ENCODE measurements at places on chromosomes 5 and 9.

- no peak for DNase-seq
Measured at GRCh38 chr5:135036405-135036804, 2.4 kb upstream of the PITX1 start.

DNA sequence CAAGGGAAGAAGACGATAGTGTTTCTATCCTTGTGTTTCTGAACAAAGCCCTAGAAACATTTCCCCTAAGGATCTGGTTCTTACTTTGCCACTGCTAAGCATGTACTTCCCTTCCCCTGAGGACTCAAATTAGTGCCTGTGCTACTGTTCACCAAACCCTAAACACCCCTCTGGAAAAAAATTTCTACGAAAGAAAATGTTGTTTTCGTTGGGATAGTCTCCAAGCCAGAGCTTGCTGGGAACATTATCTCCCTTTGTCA, 294.6 kb downstream of the BNC2 start:
- no peak for DNase-seq

DNA sequence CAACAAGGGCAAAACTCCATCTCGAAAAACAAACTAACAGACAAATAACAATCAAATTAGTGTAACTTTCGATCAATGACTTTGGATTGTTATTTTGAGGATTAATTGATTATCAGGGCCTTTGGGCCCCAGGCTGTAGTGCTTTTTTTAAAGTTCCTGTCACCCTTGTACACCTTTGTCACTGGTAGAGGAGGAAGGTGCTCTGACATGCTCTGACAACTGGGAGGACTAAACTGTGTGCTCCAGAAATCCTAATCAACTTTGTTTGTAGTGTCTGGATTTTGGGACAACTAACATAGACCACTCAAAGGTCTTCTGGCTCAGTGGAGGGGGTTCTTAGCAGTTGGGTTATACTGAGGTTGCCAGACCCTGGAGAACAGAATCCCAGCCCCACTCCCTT, 1.8 kb downstream of the TXN start:
- no peak for DNase-seq

DNA sequence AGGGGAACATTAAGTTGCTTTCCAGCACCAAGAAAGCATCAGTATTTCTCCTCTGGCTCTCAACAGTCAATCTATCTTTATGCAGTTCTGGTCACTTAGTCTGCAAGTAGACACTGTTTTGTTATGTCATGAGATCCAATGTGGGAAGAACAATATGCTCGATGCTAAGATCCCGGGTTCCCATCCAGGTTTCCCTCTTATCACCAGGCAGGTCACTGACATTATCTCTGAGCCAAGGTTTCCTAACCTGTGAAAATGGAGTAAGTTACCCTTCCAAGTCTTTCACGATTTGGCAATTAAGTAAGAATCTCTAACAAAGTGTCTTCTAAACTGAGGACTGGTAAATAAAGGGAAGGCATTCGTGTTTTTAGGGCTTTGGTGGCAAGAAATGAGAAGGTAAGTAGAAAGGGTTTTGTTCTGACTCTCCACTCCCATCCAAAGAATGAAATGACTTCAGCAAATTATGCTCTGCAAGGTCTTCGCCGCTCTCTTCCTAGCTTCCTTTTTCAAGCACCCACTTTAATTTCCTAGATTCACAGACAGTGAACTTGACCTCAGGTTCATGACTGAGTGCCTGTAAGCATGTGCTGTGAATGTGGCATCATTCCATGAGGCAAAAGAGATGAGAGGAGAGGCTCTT, 86.4 kb downstream of the DCP2 start:
- DNase-seq: no peak

DNA sequence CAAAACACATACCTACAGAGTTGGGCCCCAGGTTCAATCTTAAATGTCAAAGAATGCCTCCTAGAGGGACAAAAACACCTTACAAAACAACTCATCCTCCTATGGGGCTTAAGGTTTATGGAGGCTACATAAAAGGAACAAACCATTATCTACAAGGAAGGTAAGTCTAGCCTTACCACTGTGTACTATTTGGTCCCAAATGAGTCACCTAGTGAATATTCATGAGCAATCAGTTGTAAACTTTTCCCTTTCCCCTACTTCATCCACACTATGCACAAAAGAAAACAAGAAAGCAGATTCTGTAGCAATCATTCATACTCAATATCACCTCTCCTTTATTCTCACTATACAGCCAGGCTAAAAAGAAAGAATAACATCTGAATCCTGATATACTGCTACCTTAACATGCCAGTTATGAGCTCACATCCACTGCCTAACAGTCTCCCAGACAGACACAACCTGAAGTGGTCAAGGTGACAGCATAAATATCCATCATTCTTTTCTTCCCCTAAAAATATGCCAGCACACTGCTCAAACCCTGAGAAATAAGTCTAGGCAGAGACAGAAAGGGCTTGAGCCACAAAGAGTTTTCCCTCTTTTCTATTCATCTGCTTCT, 6.2 kb downstream of the OXCT1 start:
- DNase-seq: no peak

DNA sequence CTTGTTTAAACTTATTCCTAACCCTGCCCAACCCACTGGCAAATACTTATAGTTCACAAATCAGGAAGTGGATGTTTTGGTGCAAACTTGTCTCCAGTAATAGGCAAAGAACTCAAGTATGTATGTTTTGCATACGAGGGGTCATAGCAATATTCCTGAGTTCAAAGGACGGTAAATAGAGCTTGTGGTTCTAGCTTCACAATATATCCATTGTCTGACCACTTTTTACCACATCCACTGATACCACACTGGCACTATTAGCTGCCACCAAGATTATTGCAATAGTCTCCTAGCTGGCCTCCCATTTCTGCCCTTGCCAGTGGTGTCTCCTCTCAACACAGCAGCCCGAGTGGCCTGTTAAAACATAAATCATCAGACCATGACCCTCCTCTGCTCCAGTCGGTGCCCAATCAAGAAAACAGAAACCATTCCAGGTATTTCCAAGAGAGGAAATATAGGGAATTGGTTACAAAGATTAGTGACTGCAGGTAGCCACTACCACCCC, 17.0 kb downstream of the GRXCR2 start:
- no peak for DNase-seq

DNA sequence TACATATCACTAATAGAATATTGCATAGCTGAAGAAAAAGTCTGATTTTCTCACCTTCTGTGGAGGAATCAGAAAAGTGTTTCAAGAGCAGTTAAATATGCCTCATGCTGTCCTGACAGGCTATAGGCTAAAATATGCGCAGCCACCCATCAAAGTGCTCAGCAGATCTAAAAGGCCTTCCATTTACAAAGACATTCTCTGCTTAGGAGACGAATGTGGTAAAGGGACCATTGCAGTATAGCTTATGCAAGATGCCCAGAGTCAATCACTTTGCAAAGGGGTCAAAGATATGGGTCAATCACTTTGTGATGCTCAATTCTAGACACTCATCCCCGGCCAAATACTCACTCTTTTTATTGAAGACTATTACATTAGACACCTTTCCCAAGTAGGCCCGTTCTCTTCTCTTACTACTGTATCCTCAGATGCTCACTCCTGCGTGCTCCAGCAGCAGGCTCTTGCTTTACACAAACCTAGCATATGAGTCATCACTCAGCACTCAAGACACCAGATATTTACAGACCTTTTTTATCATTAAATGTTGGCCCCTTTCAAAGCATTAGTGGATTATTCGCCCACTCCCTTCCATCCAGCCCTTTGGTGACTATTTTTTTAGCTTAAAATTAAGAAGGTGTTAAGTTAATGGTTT, 568.2 kb upstream of the CDH18 start:
- DNase-seq: no peak

GRCh38 chr5:64939772-64940510, 171.2 kb downstream of the CWC27 start:
- DNase-seq: no peak
